ENCODE measurements at places on chromosomes 3 and 15.

DNA sequence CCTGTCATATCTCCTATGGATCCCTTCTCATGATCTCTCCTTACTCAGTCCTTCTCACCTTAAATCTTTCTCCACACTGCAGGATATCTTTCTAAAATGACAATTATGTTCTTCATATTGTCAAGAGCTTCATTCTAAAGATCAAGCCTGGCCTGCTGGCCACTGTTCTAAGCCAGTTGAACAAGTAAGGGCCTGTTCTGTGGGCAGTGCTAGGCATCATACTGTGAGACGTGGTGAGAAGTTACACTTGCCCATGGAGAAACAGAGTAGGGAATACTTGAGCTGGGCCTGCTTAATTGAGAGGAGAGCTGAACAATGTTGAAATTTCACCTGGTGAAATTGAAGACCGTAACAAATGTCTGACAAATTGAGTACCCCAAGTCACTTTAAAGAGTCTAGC, 184.1 kb upstream of the RASGRP1 start:
- no peak for DNase-seq

- no peak for DNase-seq
These were observed 350.1 kb upstream of the ADAMTS9 start for GRCh38 chr3:65037861-65038260.

GRCh38 chr3:12465836-12466225, 18.4 kb upstream of the TSEN2 start:
- no peak for DNase-seq

- no peak for DNase-seq
These were observed 195.4 kb upstream of the HES1 start for GRCh38 chr3:193940526-193940925.

GRCh38 chr3:182925330-182925943, 54.9 kb downstream of the DCUN1D1 start:
- DNase-seq: no peak

DNA sequence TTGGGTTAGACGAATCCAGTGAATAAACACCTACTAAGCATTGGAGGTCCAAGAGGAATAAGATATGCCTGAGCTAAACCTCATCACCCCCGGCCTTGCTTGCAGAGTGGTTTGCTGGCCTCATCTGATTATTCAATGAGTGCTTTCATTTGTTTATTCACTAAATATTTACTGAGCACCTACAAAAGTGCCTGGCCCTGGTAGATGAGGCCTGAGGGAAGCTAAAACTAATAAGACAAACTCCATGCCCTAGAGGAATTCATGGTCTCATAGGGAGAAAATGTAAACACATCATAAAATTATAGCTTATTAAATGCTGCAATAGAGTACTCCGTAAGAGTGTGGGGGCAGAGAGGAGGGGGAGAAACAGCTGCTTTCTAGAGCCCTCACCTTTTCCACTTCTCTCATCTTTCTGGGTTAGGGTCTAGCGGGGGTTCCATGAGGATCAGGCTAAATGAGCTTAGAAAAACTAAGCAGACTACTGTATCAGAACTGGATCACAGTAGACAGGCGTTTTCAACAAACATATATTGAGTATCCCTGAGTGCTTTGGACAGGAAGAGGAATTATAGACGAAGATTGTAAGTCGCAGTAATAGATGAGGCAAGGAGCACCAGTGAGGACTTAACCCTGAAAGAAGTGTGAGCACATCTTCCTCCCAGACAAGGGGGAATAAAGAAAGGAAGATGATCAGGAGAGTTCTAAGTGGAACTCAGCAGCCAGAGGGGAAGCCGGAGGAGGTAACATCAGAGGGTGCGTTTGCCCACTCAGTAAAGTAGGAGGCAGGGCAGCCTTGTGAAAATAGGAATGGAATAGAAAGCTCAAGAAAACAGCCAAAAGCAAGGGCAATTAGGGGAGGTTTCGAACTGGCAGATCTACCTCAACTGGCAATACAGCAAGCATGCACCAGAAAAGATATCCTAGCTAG, 31.5 kb upstream of the LAMP3 start:
- DNase-seq: no peak

- no peak for DNase-seq
These were observed 4.7 kb upstream of the CEP97 start for GRCh38 chr3:101719604-101720185.

GRCh38 chr3:147846293-147846692, 437.1 kb downstream of the ZIC1 start:
- DNase-seq: no peak

DNA sequence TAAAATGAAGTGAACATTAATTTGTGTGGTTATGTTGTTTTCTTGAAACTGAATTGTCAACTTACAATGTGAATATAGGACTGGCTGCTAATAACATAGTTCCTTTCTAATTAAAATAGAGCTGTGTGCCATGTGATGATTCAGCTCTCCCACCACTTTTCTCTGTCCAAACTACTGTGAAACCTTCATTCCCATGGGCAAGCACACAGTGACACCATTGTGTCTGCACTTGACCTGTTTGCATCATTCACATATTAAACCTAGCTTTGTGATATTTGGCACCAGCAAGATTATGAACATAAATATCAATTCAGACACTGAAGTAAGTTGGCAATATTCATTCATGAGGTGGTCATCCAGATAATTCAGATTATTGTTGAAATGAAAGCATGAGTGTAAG, 78.8 kb upstream of the TCF12 start:
- DNase-seq: no peak

DNA sequence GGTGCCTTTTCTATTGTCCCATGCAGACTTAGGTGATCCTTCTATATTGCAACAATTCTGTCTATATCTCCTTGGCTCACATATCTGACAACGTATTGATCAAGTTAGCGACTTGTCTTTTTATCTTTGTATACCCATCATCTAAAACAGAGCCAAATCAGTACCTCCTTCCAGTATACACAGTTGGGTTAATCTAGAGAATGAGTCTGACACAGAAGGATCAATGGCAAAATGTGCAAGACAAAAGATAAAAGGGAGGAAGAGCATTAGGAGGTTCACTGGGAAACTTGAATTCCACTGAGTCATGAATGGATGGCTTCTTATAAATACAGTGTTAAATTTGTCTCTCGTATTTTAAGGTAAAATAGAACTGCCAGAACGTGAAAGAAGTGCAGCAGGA, 6.0 kb downstream of the AADAC start:
- no peak for DNase-seq

DNA sequence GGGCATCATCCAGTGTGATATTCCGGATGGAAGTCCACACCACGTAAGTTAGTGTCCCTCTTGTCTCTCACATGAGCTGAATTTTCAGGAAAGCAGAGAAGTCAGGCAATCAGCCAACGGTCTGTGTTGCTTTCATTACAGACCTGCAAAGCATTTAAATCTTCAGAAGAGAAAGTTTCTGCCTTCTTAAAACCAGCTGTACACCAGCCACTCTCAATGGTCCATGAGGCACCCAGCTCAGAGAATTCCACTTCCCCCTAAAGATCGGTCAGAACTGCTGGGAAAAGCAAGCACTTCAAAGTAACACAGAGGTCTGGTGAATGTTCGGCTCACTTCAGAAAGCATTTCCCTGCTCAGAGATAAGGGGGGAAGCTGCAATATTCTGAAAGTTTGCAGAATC, 903.7 kb downstream of the EPHA3 start:
- DNase-seq: no peak

- DNase-seq: no peak
These were observed at the start of gene SEMA3B for GRCh38 chr3:50268703-50269451. Gene SEMA3B (plus strand): TSS chr3:50269147. CDS start chr3:50269241, 94 bp downstream.

Data from esophagus squamous epithelium (tissue), 5 donors.